ENCODE measurements at places on chromosomes 13 and 19.

DNA sequence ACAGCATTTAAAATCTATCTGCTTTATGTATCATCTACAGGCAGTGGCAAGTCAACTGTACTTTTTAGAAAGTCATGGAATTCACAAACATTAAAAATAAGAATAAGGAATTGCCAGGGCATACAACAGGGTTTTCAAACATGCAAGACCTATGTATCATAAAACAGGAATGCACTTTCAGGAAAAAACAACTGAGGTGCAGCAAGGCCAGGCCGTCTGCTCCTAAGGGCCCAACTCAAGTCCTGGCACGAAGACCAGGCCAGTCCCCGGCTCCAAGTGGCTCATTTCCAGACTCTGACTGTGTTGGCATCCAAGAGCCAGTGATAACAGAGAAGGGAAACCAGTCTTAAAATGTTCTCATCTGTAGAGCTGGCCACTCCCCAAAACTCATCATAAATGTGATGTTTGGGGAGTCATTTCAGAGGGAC lies 7.1 kb downstream of the RFX2 start:
- DNase-seq, result no peak

- DNase-seq, result no peak
Measured at GRCh38 chr19:15252398-15253018, 20.3 kb upstream of the EPHX3 start.

GRCh38 chr13:79973533-79973963 lies 367.4 kb downstream of the SPRY2 start:
- DNase-seq, result no peak

DNA sequence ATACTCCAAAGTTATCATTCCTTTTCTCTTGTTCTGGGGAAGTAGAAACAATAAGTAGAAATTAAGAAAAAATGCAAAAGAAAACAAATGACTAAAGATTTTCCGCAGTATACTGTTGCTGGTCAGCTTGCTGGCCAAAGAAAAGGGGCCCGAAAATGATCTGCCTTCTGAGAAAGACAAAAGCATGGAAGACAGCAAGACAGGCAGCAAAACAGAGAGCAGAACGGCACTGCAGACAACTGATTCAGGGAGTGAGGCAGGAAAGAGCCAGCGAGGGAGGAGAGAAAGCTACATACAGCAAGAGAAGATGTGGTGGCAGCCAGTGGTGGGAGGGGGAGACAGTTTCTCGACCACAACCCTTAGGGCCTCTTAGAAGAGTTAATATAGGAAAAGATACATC lies 5.3 kb upstream of the DOCK9 start:
- no peak for DNase-seq

GRCh38 chr13:95509521-95510310 lies 42.8 kb upstream of the CLDN10 start:
- no peak for DNase-seq

DNA sequence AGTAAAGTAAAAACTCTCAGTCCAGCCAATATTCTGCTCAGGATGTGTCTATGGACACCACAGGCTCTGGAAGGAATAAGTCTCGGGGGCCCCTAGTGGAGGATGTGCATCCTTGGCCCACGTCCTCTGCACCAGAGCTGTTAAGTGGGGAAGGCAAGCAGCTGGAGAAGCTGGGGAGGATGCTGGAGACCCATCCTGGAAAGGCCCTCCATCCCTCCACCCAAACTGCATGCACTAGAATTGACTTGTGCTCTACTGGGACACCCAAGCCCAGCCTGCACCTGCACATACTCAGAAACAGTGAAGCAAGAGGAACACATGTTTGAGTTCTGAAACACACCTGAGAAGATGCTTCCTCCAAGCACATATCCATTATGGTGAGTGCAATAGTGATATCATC lies 307.8 kb downstream of the TSHZ3 start:
- DNase-seq, result no peak

DNA sequence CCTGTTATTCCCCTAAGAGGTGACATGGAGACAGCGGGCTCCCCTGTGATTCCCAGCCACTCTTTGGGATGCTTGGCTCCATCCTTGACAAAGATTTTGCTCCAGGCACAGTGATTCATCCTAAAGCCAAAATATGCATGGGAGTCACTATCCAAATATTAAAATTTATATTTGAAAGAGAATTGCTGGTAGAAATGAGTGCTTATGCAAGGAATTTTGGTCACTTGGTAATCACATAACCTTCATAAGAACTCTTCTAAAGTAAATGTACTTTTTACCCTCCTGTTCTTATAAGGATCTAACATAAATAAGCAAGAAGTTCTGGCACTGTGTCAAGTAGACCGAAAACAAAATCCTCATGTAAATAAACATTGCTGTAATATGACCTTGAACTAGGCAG lies 385.8 kb downstream of the ITGBL1 start:
- no peak for DNase-seq

DNA sequence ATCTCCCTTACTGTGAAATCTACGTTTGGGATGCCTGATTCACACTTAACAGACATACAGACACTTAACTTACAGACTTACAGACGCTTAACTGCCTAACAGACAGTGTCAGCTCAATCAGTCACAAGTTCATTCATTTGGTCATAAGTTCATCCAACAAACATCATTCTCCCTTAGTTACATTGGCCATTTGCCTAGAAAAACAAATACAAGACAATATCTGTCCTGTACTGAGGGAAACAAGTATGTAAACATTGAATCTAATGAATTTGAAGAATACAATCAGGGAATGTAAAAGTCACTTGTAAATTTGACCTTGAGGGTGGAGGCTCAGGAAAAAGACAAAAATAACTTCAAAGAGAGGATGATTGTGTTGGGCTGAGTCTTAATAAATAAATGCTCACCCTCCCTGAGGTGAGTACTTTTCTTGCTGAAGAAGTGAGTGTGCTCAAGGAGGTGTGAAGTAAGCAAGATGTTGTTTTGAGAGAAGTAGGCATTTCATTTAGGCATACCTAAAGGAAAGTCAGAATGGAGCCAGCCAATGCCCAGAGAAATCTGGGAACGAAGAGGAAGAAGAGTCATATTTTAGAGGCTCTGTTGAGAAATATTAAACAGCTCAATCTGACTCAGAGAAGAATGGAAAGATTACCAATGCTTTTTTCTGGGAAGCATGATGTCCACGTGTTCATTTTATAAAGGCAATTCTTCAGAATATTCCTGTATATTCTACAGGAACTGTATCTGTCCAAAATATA lies 958.4 kb upstream of the SLC10A2 start:
- DNase-seq, result no peak

DNA sequence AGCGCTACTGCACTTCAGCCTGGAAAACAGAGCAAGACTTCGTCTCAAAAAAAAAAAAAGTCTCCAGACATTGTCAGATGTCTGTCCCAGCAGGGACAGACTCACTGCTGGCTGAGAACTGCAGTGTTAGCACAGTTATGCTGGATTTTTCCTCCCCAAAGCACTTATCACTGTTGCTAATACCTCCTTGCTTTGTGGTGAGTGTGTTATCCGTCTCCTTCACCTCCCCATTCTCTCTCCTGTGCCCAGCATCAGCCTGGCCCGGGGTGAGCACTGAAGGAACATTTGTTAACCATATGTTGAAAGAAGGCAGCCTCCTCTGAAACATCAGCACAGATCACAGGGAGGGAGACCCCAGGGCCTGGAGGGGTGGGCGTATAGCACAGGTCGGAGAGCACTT lies 11.3 kb downstream of the MYO9B start:
- DNase-seq, result no peak

DNA sequence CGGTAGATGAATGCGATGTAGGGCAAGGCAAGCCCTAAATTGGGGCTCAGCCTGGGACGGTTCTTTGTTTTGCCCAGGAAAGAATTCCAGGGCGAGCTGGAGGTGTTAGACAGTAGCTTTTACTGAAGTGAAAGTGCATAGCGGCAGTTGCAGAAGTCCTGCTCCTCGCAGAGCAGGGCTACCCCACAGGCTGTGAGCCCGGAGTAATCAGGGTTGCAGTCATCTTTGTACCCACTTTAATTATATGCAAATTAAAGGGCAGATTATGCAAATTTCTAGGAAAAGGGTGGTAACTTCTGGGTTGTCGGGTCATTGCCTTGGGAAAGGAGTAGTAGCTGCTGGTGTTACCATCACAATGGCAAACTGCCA lies 30.5 kb downstream of the VAV1 start:
- DNase-seq, result no peak

DNA sequence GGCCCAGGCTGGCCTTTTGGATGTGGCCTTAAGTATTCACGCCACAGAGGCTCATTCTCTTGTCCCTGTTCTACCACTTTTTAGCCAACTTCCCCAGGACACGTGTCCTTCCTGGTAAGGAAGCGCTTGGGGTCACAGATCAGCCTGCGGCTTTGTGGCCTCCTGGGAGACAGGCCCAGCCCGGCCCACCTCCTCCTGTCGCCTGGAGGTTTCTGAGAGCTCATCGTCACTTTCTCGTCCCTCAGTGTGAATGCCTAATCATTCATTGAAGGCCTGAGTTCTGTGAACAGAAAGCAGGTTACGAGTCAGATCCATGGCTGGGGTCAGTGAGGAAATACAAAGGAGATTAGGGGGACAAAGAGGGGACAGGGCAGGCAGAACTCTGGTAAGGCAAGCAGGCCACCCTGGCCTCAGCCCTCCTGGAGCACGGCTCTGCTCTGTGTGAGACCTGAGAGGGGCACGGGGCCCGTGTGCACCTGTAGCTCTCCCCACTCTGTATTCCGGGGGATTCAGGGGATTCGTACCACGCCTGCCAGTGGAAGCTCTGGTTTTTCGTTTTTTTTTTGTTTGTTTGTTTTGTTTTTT lies 38.6 kb upstream of the TSHZ3 start:
- no peak for DNase-seq

- no peak for DNase-seq
Measured at GRCh38 chr19:18699403-18700054, 16.0 kb downstream of the CRTC1 start.

GRCh38 chr19:35767288-35768081 lies 7.9 kb upstream of the ARHGAP33 start:
- DNase-seq, result no peak

DNA sequence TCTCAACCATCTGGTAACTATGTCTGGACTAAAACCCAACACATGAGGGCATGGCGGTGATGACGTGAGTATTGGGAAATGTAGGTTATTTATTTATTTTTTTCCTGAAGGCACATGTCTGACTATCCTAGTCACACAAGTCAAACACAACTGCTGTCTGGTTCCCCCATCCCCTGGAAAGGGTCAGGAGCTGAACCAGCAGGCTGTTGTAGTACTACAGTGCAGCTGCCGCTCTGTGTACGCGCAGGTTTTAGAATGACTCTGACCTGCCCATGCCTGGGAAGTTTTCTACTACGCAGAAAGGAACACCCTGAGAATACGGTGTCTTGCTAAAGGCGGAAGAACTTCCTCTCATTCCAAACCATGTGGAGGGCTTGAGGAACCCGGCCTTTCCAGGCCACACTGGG lies 1.2 kb downstream of the SLC7A1 start:
- peak; percentile 44 for DNase-seq

DNA sequence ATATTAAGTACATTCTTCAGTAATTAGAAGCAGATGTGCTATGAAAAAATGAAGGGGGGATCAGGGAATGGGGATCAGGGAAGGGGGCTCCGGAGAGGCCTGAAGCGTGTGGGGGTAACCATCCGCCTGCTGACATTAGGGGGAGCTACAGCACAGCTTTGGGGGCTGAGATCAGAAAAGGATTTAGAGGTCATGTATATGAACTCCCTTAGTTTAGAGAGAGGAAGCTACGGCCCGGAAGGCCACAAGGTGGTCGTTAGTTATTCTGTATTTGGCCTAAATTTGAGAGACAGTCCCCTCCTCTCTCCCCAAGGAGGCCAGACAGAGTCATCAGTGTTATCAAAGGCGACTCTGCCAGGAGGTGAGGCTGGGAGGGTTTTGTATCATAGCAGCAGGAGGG lies 99.0 kb downstream of the TM9SF2 start:
- peak; percentile 36 for DNase-seq

DNA sequence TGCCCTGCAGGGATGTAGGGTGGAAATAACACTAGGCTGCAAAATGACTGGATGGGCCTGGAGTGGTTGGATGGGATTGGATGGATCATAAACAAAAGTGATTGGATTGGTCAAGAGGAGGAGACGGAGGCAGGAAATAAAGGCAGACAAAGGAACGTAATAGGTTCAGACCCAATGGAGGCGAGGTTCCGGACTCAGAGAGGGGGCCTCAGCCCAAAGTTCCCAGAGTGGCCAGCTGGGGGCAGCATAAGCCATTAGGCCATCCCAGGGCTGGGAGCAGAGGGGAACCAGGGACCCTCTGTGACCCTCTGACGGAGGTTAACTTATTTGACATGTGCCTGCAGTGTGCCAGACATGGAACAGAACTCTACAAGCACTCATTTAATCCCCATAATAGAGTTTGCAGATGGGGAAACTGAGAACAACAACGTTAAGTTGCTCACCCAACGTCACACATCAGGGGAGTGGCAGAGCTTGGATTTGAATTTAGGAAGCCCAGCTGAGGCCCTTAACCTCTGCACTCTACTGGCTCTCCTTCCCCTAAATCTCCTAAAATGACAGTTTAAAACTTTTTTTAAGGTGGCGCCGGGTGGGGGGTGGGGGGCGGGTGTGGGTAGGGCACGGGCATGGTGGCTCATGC lies 15.3 kb upstream of the MAP1S start:
- peak; percentile 81 for DNase-seq

GRCh38 chr19:13989487-13989886 lies 16.6 kb downstream of the RFX1 start:
- DNase-seq, result no peak

DNA sequence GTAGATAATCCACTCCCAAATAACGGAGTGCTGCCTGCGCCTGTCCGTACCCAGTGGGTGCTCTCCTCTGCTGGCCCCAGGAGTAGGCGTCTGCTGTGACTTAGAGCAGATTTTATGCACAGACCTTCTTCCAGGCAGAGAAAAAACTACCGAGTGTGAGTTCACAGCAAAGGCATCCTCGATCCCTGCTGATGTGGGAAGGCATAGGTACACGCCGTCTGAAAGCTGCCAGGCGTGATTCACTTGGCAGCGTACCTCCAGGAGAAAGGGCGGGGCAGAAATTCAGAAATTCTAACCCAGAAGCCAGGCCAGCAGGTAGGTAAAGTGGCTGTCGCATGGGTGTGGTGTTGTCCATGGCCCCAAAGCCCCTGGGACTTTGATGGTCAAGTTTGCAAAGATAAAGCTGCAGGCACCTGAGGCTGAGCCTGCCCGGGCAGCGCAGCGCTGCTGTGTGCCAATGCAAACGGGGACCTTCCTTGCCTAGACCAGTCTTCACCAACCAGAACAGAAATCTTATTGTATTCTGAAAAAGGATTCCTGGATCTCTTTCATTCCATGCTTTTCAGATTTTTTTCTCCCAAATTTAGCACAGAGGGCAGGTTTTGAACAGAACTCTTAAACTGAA lies 36.3 kb downstream of the COL4A2 start:
- no peak for DNase-seq

All from activated naive CD8-positive, alpha-beta T cell treated with anti-CD3 and anti-CD28 coated beads, Interleukin-2, amount 50 U/mL, for 24 hours (primary cell).